Aorta (tissue), 5 donors: ENCODE measurements at places on chromosomes 12 and 14.

DNA sequence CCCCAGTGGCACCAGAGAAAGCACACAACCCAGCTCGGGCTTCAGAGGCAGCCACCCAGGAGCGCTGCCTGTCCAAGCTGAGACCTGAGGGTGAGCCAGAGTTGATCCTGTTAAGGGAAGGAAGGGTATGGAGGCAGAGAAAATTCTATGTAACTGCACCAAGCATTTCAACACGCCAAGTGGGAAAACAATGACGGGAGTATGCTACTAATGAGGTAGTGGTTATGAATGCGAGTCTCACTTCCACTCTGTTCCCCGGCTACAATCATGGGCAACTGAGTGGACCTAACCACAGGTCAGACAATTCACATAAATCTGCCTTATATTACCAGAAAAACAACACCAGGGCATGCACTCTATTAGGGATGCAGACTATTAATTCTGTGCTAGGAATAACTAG lies 9.9 kb downstream of the ATG14 start:
- no peak for DNase-seq

DNA sequence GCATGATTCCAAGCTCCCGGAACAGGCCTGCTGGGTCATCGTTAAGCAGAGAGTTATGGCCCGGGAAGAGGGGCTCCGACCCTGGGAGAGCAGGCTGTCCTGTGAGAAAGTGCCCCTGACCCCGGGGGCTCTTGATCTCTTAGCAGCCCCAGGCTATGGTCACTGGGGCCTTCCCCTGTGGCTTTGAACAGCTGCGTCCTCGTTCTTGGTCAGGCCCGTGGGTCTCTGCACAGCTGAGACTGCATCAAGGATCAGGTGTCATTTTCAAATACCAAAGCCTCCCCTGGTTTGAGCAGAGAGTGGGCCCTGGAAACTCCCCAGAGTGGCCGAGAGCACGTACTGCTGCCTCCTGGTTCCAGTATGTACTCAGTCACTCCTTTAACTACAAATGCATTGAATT lies 114.8 kb downstream of the ESRRB start:
- DNase-seq, result no peak

GRCh38 chr14:58724206-58724605 lies 86.4 kb downstream of the DACT1 start:
- DNase-seq, result no peak

DNA sequence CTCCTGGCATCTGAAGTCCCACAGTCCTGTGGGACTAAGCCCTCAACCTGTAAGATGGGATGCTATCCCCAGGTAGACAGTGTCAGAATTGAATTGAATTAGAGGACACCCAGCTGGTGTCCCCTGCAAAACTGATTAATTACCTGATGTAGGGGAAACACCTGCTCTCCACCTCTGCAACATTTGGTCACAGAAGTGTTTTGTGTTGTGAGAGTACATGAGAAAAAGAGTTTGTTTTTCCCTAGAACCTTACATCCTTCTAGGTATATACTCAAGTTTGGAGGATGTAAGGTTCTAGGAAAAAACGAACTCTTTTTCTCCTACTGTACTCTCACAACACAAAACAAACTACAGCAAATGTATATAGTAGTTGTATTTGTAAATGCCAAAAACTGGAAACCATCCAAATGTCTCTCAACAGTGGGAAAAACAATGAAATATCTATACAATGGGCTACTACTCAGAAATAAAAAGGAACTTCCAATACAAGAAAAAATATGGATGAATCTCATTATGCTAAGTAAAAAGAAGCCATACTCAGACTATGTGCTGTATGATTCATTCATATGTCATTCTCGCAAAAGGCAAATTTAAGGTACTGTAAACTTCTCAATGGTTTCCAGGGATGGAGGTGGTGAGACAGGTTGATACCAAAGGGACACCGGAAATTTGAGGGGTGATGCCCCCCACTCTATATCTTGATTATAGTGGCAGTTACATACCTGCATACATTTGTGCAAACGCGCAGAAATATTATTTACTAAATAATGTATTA lies 160.7 kb downstream of the MED13L start:
- no peak for DNase-seq

DNA sequence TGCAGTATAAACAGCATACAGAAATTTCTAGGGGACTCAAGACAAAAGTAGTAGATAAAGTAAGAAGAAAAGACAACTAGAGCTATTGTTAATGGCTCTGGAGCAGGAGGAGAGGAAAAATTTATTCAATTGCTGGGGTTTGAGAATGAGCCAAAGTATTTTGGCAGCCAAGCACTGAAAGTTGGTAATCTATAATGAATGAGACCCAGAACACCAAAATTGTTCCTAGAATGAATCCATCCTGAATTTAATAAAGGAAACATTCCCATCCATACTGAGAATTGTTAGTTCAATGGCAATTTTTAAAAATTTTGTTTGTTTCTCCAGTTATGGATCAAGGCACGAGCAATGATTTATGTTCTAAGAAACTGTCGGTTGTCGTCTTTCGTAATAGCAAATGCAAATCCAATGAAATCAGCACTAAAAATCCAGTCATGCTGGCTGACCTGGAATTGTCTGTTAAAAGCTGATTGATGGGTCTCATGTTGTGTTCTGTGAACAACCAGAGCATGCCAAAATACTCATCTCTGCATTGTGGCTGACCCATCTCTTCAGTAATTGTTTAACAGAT lies 170.9 kb upstream of the LMNTD1 start:
- DNase-seq, result no peak

- DNase-seq, result no peak
Observed at GRCh38 chr12:128068211-128068610, 198.8 kb upstream of the TMEM132C start.
